ENCODE measurements at places on chromosomes 12 and 14. TPM values are rescaled to one million over a fixed set of nuclear protein-coding genes. Genes with fewer than 3 reads are reported as not detected.

Gene FAR2
- polyA plus RNA-seq, result 0.39 TPM

Gene RNASE7
- polyA plus RNA-seq, result not detected

Gene RPL10L
- polyA plus RNA-seq, result not detected

Gene KLRC2
- polyA plus RNA-seq, result 0.25 TPM

Gene OR6C1
- polyA plus RNA-seq, result not detected

Gene RAB2B
- 13.3 TPM for polyA plus RNA-seq

Gene RPGRIP1
- polyA plus RNA-seq, result 0.22 TPM

Gene GLS2
- 3.6 TPM for polyA plus RNA-seq

Gene GPR84
- 0.46 TPM for polyA plus RNA-seq

Gene PIANP
- polyA plus RNA-seq, result 0.23 TPM

Gene TSPAN8
- not detected for polyA plus RNA-seq

Gene BIN2
- polyA plus RNA-seq, result 100 TPM

Gene HOXC9
- not detected for polyA plus RNA-seq

Gene TRPV4
- polyA plus RNA-seq, result not detected

Gene NKX2-8
- polyA plus RNA-seq, result not detected

Gene EFS
- polyA plus RNA-seq, result not detected

Gene KRT75
- not detected for polyA plus RNA-seq

Gene OVCH1
- not detected for polyA plus RNA-seq

Gene WNT5B
- 0.33 TPM for polyA plus RNA-seq

Gene SALL2
- polyA plus RNA-seq, result 0.39 TPM

Gene TSHR
- polyA plus RNA-seq, result 0.59 TPM

Gene TAS2R31
- polyA plus RNA-seq, result 0.63 TPM

Gene LYZ
- polyA plus RNA-seq, result 21.1 TPM

Gene ALX1
- not detected for polyA plus RNA-seq

Gene OTOGL
- polyA plus RNA-seq, result not detected

Gene SRRM4
- polyA plus RNA-seq, result not detected

Gene RSRC2
- polyA plus RNA-seq, result 56.2 TPM

Gene SLC8A3
- 0.06 TPM for polyA plus RNA-seq

Gene OTX2
- not detected for polyA plus RNA-seq

Gene APOF
- not detected for polyA plus RNA-seq

Gene CMKLR1
- 0.06 TPM for polyA plus RNA-seq

Gene CACNB3
- polyA plus RNA-seq, result 0.82 TPM

Gene SYCP3
- 0.04 TPM for polyA plus RNA-seq
